Uterus (tissue), 4 donors: ENCODE measurements at places on chromosomes 5 and 9. TPM values are rescaled to one million over a fixed set of nuclear protein-coding genes. Genes with fewer than 3 reads are reported as not detected.

GLDC gene
- total RNA-seq: 8.4 TPM

SYK gene
- total RNA-seq: 6.7 TPM

ATP10B gene
- total RNA-seq: not detected

FAM151B gene
- 5.0 TPM for total RNA-seq

FAM13B gene
- total RNA-seq: 40.6 TPM

ST6GALNAC6 gene
- 104 TPM for total RNA-seq

CDKN2B-AS1 gene
- total RNA-seq: 1.8 TPM

PSD2 gene
- 0.76 TPM for total RNA-seq

OLFM1 gene
- 73.9 TPM for total RNA-seq

GRCh38 chr9:113828221-113828620 lies 47.9 kb upstream of the ZNF618 start:
- H3K4me1 ChIP-seq: no peaks in the 10 kb centered on the region
- H3K36me3 ChIP-seq: no peaks in the 10 kb centered on the region
- DNase-seq: no peak
- no peak overlapping the region for H3K4me3 ChIP-seq
- no peaks in the 10 kb centered on the region for H3K27me3 ChIP-seq

DNA sequence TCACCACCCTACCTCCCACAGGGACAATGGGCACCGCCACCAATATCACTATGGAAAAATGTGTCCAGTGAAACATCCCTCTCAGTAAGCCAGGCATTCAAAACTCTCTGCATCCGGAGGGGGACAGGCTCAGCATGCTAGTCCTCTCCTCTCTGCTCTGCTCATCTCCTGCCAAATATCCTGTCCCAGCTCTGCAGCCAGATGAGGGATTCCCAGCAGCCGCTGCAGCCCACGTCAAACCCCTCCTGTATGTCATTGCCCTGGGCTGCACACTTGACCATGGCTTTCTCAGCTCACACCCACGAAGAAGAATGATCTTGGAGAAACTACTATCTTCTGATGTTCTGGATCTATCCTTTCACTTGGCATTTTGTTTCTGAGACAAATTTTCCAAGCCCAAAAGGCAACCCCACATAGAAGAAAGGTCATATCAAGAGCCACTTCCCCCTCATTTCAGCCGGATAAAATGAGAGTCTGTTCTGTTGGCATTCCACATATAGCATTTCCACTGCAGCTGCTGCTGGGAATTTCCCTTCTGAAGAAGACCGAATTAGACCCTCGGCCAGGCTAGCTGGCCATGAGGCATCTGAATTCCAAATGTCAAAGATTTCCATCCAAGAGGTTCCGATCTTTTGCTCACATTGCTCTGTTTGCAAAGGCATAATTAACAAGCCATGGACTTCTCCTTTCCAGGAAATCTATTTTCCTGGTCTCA lies 338.0 kb downstream of the ACTL7B start:
- DNase-seq: no peak
- H3K36me3 ChIP-seq: no peaks in the 10 kb centered on the region
- H3K4me1 ChIP-seq: no peaks in the 10 kb centered on the region

- no peaks in the 10 kb centered on the region for H3K36me3 ChIP-seq
- no peak overlapping the region for H3K27ac ChIP-seq
- H3K4me3 ChIP-seq: no peak overlapping the region
- peak; percentile 67 for DNase-seq
- H3K27me3 ChIP-seq: no peaks in the 10 kb centered on the region
These were observed 45.8 kb downstream of the KIAA1958 start for GRCh38 chr9:112532427-112532826.

DNA sequence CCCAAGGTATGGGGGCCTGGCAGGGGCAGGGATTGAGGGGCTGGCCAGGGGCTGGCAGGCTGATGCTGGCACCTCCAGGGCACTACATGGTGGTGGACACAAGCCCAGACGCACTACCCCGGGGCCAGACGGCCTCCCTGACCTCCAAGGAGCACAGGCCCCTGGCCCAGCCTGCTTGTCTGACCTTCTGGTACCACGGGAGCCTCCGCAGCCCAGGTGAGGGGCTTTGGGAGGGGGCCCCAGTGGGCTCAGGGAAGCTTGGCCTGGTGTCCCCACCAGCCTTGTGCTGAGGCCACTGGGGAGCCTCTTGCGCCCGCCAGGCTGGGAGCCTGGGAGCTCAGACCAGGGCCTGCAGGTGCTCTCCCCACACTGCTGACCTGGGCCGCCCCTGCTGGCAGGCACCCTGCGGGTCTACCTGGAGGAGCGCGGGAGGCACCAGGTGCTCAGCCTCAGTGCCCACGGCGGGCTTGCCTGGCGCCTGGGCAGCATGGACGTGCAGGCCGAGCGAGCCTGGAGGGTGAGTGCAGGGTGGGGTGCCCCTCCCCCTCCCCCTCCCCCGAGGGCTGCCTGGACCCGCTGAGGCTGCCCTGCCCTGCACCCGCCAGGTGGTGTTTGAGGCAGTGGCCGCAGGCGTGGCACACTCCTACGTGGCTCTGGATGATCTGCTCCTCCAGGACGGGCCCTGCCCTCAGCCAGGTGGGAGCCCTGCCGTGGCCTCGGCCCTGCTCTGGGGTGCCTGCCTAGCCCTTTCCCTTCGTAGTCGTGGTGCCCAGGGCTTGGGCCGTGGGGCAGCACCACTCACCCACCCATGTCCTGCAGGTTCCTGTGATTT lies 5.7 kb downstream of the MAMDC4 start:
- no peaks in the 10 kb centered on the region for H3K4me1 ChIP-seq
- DNase-seq: no peak
- no peak overlapping the region for H3K4me3 ChIP-seq
- no peak overlapping the region for H3K27ac ChIP-seq
- no peaks in the 10 kb centered on the region for H3K27me3 ChIP-seq

DNA sequence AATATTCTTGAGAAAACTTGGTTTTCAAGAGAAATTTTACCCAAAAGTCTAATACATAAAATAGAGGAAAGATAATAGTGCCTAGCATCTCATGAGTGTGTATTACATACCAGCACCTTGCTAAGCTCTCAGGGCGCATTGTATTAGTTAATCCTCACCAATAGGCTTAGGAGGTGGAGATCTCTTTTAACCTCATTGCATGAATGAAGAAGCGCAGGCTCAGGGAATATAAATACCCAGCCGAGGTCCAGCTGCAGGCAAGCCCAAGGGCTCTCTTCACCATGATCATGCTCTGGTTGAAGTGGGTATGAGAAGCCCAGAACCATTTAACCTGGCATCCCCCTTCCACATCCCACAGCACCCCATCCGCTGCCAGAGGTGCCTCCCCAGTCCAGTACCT lies 46.0 kb downstream of the CAMK2A start:
- H3K27me3 ChIP-seq: no peaks in the 10 kb centered on the region
- H3K4me1 ChIP-seq: peaks cover 17% of the 10 kb centered on the region
- no peak for DNase-seq
- no peak overlapping the region for H3K4me3 ChIP-seq

DNA sequence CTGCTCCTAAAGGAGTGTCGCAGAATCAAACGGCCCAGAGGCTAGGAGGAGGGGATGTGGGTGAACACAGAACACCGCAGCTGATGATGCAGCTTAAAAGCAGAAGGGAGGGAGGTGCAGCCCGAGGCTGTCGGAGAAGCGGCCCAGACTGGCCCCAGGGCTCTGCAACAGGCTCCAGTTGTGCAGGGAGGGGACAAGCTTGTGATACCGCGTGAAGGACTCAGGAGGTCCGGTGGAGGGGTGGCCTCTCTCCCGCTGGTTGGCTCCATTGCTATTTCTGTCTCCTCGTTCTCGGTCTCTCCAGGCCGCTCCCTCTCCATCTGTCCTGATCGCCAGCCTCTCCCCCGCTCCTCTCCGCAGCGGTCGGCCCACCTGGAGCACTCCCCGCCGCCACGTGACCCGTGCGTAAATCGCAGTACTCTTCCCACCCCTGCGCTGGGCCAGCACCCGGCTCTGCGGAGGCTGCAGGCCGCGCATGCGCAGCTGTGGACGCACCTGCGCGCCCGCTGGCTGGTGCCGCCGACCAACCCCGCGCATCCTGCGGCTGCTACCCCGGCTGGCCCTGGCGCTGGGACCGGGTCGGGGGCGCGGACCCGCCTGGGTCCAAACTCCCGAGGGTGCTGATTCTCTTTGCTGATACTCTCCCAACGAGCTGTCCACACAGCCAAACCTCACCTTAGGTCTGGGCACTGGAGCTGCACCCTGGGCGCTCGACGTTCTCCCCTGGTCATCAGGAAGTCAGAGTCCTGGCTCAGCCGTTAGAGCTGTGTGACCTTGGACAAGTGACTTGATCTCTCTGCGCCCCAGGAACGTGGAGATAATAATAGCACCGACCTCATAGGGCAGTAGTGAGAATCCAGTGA lies 3.7 kb upstream of the STXBP1 start:
- peaks cover 5% of the 10 kb centered on the region for H3K4me1 ChIP-seq
- no peaks in the 10 kb centered on the region for H3K36me3 ChIP-seq
- peak overlapping the region; percentile 33 for H3K4me3 ChIP-seq
- peak overlapping the region; percentile 63 for H3K27ac ChIP-seq
- H3K27me3 ChIP-seq: no peaks in the 10 kb centered on the region

DNA sequence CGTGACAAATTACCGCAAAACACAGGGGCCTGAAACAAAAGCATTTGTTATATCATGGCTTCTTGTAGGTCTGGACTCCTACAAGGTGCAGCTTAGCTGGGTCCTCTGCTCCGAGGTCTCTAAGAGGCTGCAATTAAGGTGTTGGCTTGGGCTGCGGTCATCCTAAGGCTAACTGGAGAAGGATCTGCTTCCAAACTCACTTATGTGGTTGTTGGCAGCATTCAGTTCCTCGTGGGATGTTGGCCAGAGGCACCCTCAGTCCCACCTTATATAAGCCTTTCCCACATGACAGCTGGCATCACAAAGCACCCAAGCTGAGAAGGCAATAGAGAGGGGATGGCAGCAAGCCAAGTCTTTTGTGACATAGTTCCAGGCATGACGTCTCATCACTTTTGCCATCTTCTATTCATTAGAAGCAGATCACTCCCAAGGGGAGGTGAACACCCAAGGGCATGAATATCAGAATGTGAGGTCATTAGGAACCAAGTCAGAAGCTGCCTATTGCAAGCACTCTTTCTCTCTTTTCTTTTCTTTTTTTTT lies 47.9 kb upstream of the ZBTB43 start:
- H3K4me1 ChIP-seq: no peaks in the 10 kb centered on the region
- H3K27ac ChIP-seq: no peak overlapping the region
- H3K36me3 ChIP-seq: no peaks in the 10 kb centered on the region
- no peaks in the 10 kb centered on the region for H3K27me3 ChIP-seq

DNA sequence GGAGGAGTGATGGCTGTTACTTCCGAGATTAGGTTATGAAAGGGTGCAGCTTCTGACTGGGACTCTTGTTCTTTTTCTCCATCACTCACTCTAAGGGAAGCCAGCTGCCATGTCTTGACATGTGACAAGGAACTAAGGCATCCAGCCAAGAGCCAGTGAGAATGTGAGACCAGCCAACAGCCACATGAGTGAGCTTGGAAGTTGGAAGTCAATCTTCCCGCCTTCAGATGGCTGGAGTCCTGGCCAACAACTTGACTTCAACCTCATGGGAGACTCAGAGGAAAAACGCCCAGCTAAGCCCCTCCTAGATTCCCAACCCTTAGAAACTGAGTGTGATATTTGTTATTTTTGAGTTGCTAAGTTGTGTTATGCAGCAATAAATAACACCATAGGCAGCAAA lies 201.1 kb downstream of the SNX18 start:
- no peaks in the 10 kb centered on the region for H3K36me3 ChIP-seq
- no peak for DNase-seq
- no peaks in the 10 kb centered on the region for H3K27me3 ChIP-seq
- no peak overlapping the region for H3K27ac ChIP-seq

DNA sequence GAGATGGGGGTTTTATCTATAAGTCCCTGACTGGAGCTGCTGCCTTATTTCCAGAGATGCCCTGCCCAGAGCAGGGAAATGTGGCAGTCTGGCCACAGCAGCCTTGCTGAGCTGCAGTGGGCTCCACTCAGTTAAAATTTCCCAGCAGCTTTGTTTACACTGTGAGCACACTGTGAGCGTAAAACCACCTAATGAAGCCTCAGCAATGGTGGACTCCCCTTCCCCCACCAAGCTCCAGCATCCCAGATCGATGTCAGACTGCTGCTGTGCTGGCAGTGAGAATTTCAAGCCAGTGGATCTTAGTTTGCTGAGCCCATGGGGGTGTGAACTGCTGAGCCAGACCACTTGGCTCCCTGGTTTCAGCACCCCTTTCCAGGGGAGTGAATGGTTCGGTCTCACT lies 208.7 kb upstream of the RAI14 start:
- no peak for DNase-seq
- H3K27me3 ChIP-seq: no peaks in the 10 kb centered on the region
- no peak overlapping the region for H3K4me3 ChIP-seq
- H3K36me3 ChIP-seq: no peaks in the 10 kb centered on the region
- no peak overlapping the region for H3K27ac ChIP-seq

DNA sequence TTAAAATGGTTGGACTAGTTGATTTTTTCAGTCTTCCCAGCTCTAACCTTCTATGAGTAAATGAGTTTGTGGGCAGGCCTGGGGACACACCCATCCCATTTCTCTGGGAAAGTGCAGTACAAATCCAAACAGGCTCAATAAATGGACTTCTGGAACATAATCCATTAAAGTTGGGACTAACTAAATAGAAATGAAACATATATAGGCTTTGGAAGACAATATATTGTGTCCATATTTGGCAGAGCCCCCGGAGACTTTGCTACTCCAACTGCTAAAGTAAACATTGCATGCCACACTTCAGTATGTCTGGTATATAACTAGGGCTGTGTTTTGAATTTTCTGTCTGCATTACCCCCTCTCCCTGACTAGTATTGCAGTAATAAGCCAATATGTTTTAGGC lies 191.4 kb upstream of the DAB2 start:
- no peak overlapping the region for H3K27ac ChIP-seq
- no peak overlapping the region for H3K4me3 ChIP-seq
- DNase-seq: no peak
- no peaks in the 10 kb centered on the region for H3K4me1 ChIP-seq
- H3K27me3 ChIP-seq: no peaks in the 10 kb centered on the region

DNA sequence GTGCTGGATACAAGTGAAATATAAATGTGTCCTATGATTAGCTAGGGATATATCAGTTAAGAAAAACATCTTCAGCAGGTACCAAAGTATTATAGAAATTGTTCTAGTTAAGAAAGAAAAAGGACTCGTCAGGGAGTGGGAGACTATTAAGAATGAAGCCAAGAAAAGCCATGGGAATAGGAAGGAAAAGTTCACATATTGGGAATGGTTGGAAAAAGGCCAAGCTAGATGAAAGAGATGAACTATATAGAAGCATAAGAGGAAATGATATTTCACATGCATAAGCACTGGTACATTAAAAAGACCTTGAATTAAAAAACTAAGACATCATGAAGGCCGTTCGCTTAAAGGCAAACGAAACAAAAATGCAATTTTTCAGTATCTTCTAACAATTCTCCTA lies 237.7 kb downstream of the ADAMTS6 start:
- H3K27me3 ChIP-seq: no peaks in the 10 kb centered on the region
- H3K36me3 ChIP-seq: no peaks in the 10 kb centered on the region
- no peak for DNase-seq
- H3K4me1 ChIP-seq: no peaks in the 10 kb centered on the region
